Heart right ventricle (tissue), 16 donors: ENCODE measurements at places on chromosomes 7 and 10. TPM values are rescaled to one million over a fixed set of nuclear protein-coding genes. Genes with fewer than 3 reads are reported as not detected.

DNA sequence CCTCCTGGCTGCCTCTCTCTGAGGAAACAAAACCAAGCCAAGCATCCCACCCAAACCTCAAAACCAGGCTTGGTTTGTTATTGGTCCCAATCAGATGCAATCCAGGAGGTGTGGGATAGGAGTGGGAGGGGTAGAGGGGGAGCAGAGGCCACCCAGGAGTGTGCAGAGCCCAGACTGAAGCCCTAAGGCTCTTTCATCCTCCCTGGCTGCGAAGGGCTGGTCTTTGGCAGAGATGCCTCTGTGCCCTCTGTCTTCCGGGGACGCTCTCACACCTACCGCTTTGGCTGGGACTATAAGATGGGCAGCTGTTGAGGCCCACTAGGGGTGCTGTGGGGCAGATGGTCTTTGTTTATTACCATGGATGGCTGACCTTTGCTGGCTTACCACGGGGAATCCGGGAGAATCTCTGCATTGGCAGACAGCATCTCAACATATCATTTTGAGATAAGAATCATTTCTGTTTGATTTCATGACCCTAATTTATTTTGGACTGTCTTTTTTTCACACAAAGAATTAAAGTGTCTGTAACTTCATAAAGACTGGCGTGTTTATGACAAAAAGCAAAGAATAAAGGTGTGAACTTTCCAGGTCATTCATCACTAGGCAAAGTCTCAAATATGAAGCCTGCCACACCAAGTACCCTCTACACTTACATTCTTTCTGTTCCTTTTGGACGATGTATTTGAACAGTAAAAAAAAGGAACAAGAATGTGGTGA is 6.5 kb upstream of the DENND2A start:
- H3K4me1 ChIP-seq: no peaks in the 10 kb centered on the region
- H3K36me3 ChIP-seq: no peaks in the 10 kb centered on the region
- peak; percentile 31 for DNase-seq
- no peak overlapping the region for H3K4me3 ChIP-seq
- no peaks in the 10 kb centered on the region for H3K27me3 ChIP-seq

DNA sequence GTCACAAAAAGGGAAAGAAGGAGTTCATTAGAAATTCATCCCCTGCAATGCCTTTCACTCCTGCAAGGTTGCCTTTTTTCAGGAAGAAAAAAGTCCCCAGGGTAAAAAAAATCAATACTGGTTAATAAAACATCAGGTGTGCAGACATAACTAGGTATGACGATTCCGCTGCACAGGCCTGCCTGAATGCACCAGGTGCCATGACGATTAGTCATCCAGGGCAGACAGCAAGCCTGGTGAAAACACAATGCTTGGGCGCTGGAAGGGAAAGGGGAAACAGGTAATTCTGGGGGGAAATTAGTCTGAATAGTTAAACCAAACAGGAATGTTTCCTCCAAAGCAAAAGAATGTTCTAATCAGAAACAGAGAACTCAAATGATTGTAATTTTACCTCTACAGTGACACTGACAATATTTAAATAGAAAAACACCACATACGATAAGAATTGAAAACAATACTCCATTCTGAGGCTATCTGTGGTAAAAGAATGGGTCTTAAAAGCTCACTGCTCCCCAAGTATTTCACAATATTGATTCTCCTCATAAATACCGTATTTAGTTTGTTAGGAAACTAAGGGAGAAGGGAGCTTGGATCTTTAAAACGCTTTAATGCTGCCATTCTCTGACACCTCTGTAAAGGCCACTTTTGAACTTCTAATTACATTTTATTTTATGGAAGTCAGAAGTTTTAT is 45.2 kb downstream of the VPS41 start:
- no peak for DNase-seq
- H3K4me1 ChIP-seq: no peaks in the 10 kb centered on the region
- H3K27me3 ChIP-seq: no peaks in the 10 kb centered on the region
- no peak overlapping the region for H3K27ac ChIP-seq

GRCh38 chr10:60147576-60148265 is 241.4 kb upstream of the CCDC6 start:
- no peaks in the 10 kb centered on the region for H3K27me3 ChIP-seq
- H3K36me3 ChIP-seq: peaks cover 5% of the 10 kb centered on the region
- no peak overlapping the region for H3K4me3 ChIP-seq
- H3K27ac ChIP-seq: no peak overlapping the region
- DNase-seq: no peak

DNA sequence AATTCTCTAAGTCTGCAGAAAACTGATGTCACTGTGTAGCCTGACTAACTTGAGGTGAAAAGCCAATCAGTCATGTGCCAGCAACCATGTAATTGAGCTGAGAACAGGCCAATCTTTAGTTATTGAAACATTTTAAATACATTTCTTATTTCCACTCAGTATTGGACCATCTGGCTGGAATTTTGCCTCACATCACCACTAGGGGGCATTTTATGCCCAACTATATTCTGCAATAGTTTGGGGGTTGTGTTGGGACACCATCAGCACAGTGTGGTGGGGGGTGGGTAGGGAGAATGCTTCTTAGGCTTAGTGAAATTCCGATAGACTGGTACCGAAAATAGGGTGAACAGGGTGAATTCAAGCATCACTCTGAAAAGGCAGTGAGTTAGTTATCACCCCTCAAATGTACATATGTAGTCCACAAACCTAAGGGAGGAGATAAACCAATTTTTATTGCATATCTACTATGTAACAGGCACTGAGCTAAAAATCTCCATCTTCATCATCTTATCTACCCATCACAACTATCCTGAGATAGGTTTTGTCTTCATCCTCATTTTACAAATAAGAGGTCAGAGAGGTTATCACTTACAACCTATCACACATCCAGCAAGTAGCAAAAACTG is 17.8 kb downstream of the NPSR1 start:
- no peaks in the 10 kb centered on the region for H3K36me3 ChIP-seq
- no peaks in the 10 kb centered on the region for H3K4me1 ChIP-seq
- H3K4me3 ChIP-seq: no peak overlapping the region
- H3K27ac ChIP-seq: no peak overlapping the region
- no peaks in the 10 kb centered on the region for H3K27me3 ChIP-seq

- DNase-seq: no peak
- H3K4me1 ChIP-seq: no peaks in the 10 kb centered on the region
- H3K4me3 ChIP-seq: no peak overlapping the region
Observed at GRCh38 chr10:103086261-103086660, 106.8 kb downstream of the NT5C2 start.

GRCh38 chr7:95169678-95170077 is 154.7 kb downstream of the PON1 start:
- no peaks in the 10 kb centered on the region for H3K4me1 ChIP-seq
- no peaks in the 10 kb centered on the region for H3K27me3 ChIP-seq
- no peaks in the 10 kb centered on the region for H3K36me3 ChIP-seq
- no peak overlapping the region for H3K4me3 ChIP-seq

DNA sequence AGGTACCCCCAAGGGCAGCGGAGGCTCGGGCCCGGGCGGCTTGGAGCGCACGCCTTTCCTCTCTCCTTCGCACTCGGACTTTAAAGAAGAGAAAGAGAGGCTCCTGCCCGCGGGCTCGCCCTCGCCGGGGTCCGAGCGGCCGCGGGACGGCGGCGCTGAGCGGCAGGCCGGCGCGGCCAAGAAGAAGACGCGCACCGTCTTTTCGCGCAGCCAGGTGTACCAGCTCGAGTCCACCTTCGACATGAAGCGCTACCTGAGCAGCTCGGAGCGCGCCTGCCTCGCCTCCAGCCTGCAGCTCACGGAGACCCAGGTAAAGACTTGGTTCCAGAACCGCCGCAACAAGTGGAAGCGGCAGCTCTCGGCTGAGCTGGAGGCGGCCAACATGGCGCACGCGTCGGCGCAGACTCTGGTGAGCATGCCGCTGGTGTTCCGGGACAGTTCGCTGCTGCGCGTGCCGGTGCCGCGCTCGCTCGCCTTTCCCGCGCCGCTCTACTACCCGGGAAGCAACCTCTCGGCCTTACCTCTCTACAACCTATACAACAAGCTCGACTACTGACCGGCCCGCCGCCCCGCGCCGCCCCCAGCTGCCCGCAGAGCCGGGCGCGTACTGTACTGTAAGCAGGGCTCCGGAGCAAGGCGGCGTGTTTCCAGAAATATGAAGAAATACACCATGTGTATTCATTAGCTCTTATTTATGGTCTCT is 1.8 kb downstream of the HMX2 start:
- no peak overlapping the region for H3K27ac ChIP-seq
- peaks cover 86% of the 10 kb centered on the region for H3K27me3 ChIP-seq

DNA sequence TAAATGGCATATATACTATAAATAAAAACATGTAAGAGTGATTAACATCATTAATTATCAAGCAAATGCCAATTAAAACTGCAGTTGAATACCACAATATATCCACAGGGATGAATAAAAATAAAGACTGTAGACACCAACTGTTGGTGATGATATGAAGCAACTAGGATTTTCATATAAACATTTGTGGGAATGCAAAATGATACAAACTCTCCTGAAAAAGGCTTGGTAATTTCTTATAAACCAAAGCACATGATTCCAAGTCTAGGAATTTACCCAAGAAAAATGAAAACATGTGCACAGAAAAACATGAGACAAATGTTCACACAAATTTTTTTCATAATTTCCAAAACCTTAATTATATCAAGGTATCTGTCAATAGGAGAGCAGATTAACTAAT is 448.1 kb downstream of the ETV1 start:
- no peak overlapping the region for H3K27ac ChIP-seq
- DNase-seq: no peak
- no peaks in the 10 kb centered on the region for H3K4me1 ChIP-seq
- no peak overlapping the region for H3K4me3 ChIP-seq
- no peaks in the 10 kb centered on the region for H3K27me3 ChIP-seq

DNA sequence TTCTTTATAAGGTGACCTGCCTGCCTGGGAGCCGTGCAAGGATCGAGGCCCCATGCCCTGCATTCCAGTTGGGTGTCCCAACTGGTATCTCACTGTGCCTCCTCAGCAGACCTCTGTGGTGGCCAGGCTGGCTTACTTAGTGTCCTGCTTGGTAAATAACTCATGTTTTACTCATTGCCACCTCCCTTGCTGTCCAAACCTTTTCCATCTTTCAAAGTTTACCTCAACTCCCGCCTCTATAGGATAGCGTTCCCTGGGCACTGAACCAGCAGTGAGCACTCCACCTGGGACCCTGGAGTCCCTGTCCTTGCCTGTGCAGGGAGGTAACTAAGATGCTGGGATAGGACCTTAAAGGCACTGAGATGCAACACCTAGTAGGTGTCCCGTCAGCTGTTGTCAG is 33.6 kb downstream of the SLC18A2 start:
- H3K27ac ChIP-seq: no peak overlapping the region
- H3K27me3 ChIP-seq: no peaks in the 10 kb centered on the region
- H3K36me3 ChIP-seq: no peaks in the 10 kb centered on the region
- H3K4me1 ChIP-seq: no peaks in the 10 kb centered on the region

DNA sequence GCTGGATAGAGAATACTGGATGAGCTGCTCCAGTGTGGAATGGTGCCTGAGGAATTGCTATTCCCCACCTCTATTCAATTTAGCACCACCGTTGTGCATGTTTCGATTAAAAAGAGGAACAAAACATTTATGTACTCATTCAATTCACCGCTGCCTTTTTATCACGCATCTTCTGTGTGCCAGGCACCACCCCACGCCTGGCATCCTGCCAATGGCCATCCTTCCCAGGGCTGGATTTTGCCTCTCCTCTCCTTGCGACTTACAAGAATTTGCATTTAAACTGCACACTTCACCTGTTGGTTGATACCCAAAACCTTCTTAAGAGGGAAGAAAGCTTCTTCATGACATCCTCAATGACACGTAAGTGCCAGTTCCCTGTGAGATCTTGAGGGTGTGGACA is 110.2 kb upstream of the DPP6 start:
- no peak for DNase-seq
- H3K36me3 ChIP-seq: no peaks in the 10 kb centered on the region
- no peaks in the 10 kb centered on the region for H3K4me1 ChIP-seq

DNA sequence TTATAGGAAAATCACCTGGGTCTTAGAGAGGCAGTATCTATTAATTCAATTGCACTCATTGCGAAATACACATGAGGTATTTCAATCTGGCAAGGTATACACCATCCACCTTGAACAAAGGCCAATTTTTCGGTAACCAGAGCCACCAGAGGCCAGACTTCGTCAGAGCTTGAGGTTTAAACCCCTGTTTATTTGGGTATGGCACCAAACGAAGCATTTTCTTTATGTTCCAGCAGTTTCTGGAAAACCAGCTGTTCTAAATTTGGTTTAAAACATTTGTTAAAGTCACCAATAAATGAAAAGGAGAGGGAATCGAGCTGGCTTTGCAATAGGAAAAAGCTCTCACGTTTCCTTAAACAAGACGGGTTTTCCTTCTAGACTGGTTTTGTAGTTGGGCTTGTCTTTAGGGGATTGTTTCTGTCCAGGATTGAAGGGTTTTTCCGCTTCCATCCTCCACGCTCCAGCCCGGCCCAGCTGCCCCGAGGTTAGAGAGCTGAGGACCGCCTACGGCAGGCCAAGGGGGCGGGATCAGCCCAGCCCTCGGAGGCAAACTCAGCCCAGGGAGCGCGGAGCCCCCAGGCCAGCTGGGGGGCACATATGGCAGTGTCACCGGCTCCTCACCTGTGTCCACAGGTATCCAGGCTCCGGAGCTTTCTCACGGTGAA is 539.4 kb upstream of the MGMT start:
- H3K4me3 ChIP-seq: no peak overlapping the region
- no peaks in the 10 kb centered on the region for H3K36me3 ChIP-seq
- H3K27me3 ChIP-seq: no peaks in the 10 kb centered on the region
- peak; percentile 72 for DNase-seq
- no peaks in the 10 kb centered on the region for H3K4me1 ChIP-seq

The OR2A5 gene
- total RNA-seq: not detected

The MYL10 gene
- not detected for total RNA-seq

The HDAC9 gene
- total RNA-seq: 8.3 TPM

The FGF8 gene
- total RNA-seq: not detected

The CALHM1 gene
- not detected for total RNA-seq

The SPDYE2B gene
- total RNA-seq: not detected

The SDK1 gene
- 4.0 TPM for total RNA-seq

The GNGT1 gene
- not detected for total RNA-seq

The SKIDA1 gene
- total RNA-seq: 4.0 TPM

The CAV1 gene
- 224 TPM for total RNA-seq

The PRKCQ gene
- 1.1 TPM for total RNA-seq

The PRSS37 gene
- total RNA-seq: not detected
